CD4-positive, alpha-beta T cell treated with Interleukin-4 for 1 hour (primary cell): ENCODE measurements at places on chromosomes 4 and X.

DNA sequence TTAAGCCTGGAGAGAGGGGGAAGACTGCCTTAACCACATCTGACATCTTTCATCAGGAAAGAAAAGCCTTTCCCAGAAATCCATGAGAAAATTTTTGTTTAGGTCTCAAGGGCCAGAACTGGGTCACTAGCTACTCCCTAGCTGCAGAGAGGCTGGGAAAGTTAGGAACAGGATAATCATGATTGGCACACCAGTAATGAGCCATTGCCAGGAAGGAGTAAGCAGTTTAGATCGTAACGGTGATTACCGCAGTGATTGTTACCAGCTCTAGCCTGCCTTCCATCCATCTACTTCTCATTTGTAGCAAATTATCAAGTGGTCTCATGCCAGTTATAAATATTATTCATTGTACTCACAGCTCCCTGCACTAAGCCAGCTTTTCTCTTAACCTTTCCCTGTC lies 22.7 kb upstream of the STX18 start:
- no peak for DNase-seq

DNA sequence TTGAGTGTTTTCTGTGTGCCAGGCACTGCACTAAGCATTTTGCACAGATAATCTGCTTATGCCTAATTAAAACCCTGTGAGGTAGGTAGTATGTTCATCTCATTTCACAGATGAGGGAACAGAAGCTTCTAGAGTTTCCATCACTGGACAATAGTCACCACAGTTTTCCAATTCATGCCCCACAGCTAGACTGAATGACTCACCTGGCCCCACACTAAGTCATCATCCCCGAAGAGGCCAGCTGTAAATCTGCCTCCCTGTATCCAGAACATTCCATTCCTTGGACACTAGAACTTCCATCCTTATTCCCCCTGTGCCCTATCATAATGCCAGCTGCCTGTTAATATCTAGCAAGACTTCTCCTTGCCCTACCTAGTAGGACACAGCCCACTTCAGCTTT lies 40.9 kb upstream of the NYX start:
- DNase-seq = no peak

GRCh38 chr4:174396599-174397110 lies 112.9 kb downstream of the CEP44 start:
- no peak for DNase-seq

DNA sequence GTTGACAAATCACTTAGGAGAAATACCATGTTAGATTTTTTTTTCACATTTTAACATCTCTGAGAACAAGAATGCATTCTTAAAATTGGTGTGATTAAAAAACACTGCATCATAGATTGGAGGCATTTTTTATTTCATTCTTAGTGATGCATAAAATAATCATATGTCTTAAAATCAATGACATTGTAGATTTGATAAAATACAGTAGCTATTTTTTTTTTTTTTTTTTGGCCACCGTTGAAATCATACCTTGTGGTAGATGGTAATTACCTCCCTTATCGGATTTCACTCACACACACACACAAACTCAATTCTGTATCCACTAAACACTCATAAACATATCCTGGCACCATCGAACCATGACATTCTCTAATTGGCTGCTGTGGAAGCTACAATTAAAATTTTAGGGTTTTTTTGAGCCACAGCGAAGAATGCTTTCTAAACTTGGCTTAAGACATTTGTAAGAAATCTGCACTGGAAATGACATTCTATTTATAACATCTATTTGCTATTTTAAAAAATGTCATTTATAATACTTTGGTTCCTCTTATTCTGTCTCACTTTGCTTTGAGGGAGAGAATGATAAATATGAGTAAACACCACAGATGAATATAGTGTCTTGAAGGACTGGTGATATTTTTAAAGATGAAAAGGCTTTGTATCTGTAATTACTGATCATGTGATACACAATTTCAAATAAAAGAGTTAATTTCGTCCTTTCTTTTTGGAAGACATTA lies 60.1 kb downstream of the CCSER1 start:
- DNase-seq = no peak

DNA sequence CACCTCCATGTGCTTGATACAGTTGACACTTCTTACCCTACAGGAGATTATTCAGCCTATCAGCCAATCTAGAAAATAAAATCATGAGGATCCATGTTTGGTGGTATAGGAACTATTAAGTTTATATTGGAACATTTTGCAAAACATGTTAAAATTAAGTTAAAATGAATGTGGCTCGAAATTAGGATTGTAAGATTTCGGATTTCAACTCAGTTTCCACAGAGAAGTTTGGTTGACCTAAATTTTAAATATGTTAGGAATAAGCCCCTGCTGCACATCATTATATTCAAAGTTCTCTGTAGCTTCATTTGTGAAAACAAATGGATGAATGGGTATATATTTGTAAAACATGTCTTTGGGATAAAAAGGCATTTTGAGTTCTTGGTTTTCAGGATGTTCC lies at the start of gene RAB40A:
Gene RAB40A, minus strand, starts transcription at position 101 of the 400 bp plus-strand sequence. CDS start 18,733 bp downstream, outside the sequence.
- DNase-seq = no peak

DNA sequence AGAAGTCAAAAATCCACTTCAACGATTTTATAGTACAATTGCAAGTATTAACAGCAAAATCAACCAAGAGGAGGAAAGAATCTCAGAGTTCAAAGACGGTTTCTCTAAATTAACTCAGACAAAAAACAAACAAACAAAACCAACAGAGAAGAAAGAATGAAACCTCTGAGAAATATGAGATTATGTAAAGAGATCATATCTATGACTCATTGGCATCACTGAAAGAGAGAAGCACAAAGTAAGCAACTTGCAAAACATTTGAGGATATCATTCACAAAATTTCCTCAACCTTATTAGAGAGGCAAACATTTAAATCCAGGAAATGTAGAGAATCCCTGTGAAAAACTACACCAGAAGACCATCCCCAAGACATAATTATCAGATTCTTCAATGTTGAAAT lies 370.4 kb downstream of the INPP4B start:
- DNase-seq = no peak

- DNase-seq = no peak
These were observed 36.1 kb upstream of the C4orf50 start for GRCh38 chr4:6054162-6054922.
